Activated gamma-delta T cell treated with Interleukin-2 at 50 U/mL for 16 hours (primary cell): ENCODE measurements at places on chromosomes 1 and 21.

GRCh38 chr1:43367026-43367903 is 546 bp downstream of the ELOVL1 start:
- DNase-seq, result peak; percentile 14

DNA sequence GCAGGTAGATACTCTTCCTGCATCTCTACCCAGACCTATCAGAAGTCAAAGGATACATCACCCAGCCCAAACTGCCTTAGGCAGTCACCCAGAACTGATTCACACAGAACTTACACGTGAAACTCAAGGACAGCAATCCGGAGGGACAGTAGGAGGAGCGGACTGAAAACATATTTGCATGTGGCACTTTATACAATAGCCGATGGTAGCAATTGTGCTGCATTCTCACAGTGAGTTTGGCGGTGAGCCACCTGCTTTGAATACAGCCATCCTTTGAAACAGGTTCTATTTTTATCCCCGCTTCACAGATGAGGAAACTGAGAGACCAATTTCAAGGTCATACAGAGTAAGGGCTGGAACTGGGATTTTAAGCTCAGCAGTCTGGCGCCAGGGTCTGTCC is 69.5 kb downstream of the EDEM3 start:
- DNase-seq, result no peak

- DNase-seq, result no peak
Observed at GRCh38 chr21:36179145-36179544, 22.5 kb downstream of the DOP1B start.

- DNase-seq, result no peak
Observed at GRCh38 chr1:51469518-51469917, 49.5 kb downstream of the EPS15 start.

- DNase-seq, result no peak
Observed at GRCh38 chr1:64917328-64917861, 49.0 kb downstream of the JAK1 start.

DNA sequence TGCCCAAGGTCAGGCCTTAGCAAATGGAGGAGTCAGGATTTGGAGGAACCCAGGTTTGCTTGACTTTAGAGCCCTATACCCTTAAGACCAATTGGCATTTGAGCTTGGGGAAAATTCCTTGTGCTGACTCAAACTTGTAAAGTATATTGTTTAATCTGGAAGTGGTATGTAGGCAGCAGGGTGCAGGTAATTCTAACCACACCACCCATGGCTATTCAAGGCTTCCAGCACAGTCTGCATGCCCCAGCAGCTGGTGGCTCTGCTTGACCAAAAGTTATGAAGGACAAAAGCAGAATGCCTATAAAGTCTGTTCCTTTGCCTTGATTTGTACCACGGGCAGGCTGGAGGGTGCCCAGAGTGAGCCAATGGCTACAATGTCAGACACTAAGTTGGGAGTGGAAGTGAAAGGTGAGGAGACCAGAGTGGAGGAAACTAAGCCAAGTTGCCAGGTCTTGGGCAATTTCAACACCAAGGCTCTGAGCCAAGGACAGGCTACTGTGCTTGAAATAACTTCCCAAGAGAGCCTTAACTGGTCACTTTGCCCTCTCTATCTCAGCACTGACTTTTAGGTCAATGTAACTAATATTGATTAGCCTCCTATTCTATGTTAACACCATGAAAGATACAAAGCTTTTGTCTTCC is 4.7 kb upstream of the G0S2 start:
- DNase-seq, result no peak

DNA sequence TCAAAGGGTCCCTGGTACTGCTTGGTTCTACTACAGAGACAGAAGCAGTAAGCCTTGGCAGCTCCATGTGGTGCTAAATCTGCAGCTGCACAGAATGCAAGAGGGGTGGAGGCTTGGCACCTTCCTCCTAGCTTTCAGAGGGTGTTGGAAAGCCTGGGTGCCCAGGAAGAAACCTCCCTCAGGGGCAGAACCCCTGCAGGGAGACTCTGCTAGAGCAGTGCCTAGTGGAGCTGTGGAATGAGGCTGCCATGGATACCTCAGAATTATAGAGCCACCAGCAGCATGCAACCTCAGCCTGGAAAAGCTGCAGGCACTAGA is 76.2 kb upstream of the TLR5 start:
- DNase-seq, result no peak

DNA sequence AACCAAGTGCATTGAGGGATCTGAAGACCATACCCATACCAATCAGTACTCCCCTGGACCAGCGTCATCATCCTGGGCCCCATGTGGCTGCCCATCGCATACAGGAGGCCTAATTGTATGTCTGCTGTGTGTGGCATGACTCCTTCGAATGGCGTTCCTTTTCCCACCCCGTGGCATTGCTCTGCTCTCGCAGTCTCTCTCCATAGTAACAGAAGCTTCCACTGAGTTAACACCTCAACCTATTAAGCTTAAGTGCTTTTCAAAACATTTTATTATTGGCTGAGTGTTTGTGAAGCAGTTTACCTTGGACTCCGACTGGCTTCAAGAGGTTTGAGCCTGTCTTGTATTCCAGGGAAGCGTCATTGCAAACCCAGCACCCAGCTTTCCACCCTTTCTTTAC is 187.1 kb upstream of the LMO4 start:
- DNase-seq, result no peak

DNA sequence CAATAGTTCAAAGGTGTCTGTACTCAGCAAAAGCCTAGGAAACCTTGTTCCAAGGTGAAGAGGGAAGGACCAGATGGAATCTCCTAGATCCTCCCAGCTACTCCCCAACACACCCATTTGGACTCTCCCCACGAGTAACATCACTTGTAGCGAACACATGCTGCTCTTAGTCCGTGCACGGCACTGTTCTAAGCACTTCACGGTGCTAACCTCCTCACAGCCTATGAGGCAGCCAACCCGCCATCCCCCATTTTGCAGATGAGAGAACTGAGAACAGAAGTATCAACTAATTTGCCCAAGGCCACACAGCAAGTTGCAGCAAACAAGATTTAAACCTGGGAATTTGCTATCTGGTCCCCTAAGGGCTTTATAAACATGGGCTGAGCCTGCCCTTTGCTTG is 24.3 kb downstream of the MRPL37 start:
- no peak for DNase-seq

- DNase-seq, result no peak
Observed at GRCh38 chr1:4690951-4691675, 36.7 kb downstream of the AJAP1 start.

GRCh38 chr1:41633764-41634163 is 149.3 kb upstream of the EDN2 start:
- no peak for DNase-seq

- no peak for DNase-seq
Observed at GRCh38 chr1:160978510-160978927, 23.9 kb upstream of the ITLN2 start.

DNA sequence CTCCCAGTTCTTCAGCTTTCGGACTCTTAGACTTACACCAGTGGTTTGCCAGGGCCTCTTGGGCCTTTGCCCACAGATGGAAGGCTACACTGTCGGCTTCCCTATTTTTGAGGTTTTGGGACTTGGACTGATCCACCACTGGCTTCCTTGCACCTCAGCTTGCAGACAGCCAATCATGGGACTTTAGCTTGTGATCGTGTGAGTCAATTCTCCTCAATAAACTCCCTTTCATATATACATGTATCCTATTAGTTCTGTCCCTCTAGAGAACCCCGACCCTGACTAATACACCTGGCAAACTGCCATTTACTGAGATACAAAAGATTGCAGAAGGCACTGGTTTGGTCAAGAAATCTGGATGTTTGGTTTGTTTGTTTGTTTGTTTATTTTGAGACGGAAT is 6.4 kb upstream of the RAB4A start:
- DNase-seq, result no peak

GRCh38 chr1:151510020-151510405 is 1.2 kb upstream of the CGN start:
- DNase-seq, result no peak

- no peak for DNase-seq
Observed at GRCh38 chr1:198794498-198794897, 155.7 kb downstream of the PTPRC start.

- DNase-seq, result no peak
Observed at GRCh38 chr1:24351247-24351646, 32.1 kb downstream of the GRHL3 start.

GRCh38 chr1:118201524-118201923 is 16.5 kb upstream of the SPAG17 start:
- DNase-seq, result no peak

DNA sequence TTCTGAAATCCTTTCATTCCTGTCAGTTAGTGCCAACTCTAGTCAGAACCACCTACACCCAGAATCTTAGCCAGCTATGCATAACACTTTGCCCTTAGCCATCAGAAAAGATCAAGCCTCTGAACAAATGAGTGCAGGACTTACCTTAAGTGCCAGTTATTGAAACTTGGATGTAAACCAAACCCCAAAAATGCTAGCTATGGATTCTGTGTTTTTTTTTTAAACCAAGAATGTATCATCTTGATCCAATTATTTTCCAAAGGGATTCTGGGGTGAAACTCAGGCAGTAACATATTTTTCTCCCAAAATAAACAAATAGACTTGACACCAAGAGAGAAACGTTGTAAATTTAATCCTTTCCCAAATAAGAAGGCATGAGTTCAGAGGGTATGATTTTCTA is 538.6 kb upstream of the ADAMTS5 start:
- no peak for DNase-seq

DNA sequence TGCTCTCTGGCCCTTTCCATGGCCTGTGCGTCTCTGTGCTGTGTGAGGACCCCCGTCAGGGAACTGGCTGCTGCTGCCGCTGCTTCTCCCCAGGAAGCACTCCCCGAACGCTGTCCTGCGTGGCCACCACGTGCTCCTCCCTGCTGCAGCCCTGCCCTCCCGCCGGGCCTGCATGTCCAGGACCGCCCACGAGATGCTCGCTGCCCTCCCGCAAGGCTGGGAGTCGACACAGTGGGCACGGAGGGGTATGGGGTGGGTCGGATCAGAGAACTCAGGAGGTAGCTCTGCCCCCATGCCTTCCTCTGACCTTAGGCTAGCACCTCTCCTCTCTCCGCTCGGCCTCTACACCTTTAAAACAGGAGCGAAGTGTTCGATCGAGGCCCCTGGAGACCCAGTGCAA is 171.9 kb upstream of the AJAP1 start:
- no peak for DNase-seq

GRCh38 chr1:63590166-63590560 is 3.0 kb upstream of the PGM1 start:
- no peak for DNase-seq

DNA sequence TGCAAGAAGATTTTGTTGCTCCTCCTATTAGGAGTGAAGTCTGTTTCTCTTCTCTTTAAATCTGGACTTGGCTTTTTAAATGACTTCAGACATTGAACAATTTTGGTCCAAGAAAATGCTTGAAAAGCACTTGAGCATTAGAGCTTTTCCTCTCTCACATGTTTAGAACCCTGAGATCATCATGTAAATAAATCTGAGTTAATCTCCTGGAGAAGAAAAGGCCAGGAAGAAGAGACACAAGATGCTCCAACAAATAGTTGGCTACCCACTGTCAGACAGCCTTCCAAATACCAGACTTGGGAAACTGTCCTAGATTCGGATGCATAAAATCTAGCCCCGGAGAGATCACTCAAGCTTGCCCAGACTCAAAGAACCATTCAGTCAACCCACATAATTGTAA is 1353.1 kb upstream of the ADGRL4 start:
- DNase-seq, result no peak

- DNase-seq, result no peak
Observed at GRCh38 chr1:231508497-231508896, 20.0 kb upstream of the TSNAX start.

DNA sequence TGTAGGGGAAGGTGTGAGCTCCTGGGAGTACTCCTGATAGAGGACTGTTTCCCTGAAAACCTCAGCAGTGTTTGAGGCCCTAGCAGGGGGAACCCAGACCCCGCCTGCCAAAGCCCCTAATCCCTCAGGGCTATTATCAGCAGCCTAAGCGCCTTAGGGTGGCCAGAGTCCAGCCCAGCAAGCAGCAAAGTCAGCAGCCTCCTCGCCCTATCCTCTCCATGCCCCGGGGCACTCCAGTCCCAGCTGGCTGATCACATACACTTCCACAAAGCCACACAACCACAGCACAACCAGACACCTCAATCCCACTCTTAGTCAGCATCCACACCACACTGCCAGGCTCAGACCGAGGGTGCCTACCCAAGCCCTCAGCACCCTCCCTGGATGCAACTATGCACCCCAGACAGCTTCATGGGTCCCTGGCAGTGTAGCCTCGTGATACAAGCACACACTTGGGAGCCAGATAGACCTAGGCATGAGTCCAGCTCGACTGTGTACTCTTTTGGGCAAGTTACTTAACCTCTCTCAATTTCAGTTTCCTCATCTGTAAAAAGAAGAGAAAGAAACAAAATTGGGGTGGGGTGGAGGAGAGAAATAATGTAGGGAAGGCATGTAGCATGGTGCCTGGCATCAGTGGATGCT is 7.1 kb downstream of the IGSF9 start:
- no peak for DNase-seq

- DNase-seq, result no peak
Observed at GRCh38 chr1:146039844-146040194, 18.3 kb upstream of the HJV start.

DNA sequence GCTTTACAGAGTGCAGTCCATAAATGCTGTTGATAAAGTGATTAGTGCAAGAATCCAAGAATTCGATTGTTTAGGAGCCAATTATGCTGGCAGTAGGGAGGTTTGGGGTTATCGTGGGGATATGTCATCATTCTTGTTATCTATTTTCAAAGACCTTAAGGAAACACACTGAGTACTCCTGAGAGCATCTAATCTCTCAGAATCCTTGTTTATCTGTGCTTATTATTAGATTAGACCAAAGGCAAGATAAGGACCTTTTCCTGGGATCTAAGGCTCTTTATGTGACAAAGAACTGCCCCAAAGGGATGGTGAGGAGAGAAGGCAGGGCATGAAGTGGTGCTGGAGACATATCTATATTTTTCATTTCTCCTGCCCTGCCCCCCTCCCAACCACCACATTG is 139.1 kb downstream of the TSEN15 start:
- no peak for DNase-seq

DNA sequence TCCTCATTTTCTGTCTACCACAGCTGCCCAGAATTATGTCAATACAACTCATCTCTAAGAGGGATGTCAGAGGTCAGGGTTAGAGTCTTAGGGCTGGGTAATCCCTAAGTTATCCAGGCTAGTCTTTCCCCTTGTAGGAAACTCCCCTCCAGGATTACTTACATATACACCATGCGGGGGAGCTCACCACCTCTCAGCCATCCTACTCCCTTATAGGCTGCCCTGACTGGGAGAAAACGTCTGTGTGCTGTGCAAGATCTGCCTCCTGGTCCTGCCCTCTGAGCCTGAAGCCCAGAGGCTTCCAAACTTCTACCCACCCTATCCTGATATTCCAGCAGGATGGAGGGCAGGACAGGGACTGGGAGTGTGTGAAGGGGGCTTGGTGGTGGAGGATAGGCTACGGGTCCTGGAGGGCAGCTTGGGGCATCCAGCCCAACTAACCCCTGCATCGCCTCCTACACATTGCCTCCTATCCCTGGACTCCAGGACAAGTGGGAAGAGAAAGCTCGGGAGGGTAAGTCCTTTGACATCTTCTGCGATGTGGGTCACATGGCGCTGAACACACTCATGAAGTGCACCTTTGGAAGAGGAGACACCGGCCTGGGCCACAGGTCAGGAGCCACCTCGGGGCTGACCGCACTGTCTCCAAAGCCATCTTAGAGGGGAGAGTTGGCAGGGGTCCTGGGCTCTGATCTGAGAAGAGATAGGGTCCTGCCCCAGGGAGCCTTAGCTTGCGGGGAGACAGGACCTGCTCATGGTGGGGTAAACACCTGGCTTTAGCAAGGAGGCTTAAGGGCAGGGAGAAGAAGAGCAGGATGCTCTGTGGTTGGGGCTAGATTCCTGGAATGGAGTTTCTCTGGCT is 14.4 kb downstream of the CYP4B1 start:
- no peak for DNase-seq

GRCh38 chr1:85624361-85624760 is 43.8 kb downstream of the CCN1 start:
- no peak for DNase-seq
